Fibroblast of upper back skin (primary cell): ENCODE measurements at places on chromosomes 13 and 19.

GRCh38 chr19:2567580-2567979 lies 91.7 kb downstream of the GADD45B start:
- DNase-seq = no peak

GRCh38 chr13:58852076-58852475 lies 1220.5 kb downstream of the PCDH17 start:
- peak; percentile 5 for DNase-seq

GRCh38 chr13:94917824-94918223 lies 205.5 kb upstream of the SOX21 start:
- DNase-seq = peak; percentile 3

- peak; percentile 4 for DNase-seq
These were observed 74.7 kb downstream of the MZT1 start for GRCh38 chr13:72652681-72653080.

GRCh38 chr19:18262917-18263316 lies 11.3 kb downstream of the IQCN start:
- DNase-seq = no peak
